Caco-2 (cell line): ENCODE measurements at places on chromosomes 4 and X. TPM values are rescaled to one million over a fixed set of nuclear protein-coding genes. Genes with fewer than 3 reads are reported as not detected.

GRCh38 chrX:65581661-65582339 is 47.2 kb upstream of the LAS1L start:
- no peaks in the 10 kb centered on the region for H3K36me3 ChIP-seq
- H3K4me1 ChIP-seq, result no peaks in the 10 kb centered on the region
- no peak overlapping the region for H3K4me3 ChIP-seq
- peak; percentile 50 for DNase-seq
- no peaks in the 10 kb centered on the region for H3K27me3 ChIP-seq
- H3K27ac ChIP-seq, result no peak overlapping the region

DNA sequence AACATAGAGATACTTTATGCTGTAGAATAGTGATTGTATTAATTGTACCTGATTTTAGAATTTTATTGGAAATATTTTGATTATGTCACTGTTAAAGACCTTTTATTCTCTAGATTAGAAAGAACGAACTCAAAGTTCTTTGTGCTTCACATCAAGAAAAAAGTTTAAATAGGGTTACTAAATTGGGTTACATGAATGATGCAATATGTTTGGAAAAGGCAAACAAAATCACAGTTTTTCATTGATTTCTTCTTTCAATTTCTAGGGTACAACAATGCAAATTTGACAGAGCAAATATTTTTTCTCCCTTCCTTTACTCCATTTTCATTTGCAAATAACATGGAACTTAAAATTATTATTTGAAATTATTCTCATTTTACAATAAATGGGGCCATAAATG is 24.0 kb upstream of the ANKRD50 start:
- no peaks in the 10 kb centered on the region for H3K4me1 ChIP-seq
- H3K27me3 ChIP-seq, result no peaks in the 10 kb centered on the region
- no peak overlapping the region for H3K27ac ChIP-seq
- no peak overlapping the region for H3K4me3 ChIP-seq
- no peak for DNase-seq

GRCh38 chr4:172869621-172870268 is 298.9 kb upstream of the GALNT7 start:
- no peak overlapping the region for H3K4me3 ChIP-seq
- no peaks in the 10 kb centered on the region for H3K4me1 ChIP-seq
- DNase-seq, result no peak
- H3K27ac ChIP-seq, result no peak overlapping the region
- no peaks in the 10 kb centered on the region for H3K36me3 ChIP-seq
- H3K27me3 ChIP-seq, result no peaks in the 10 kb centered on the region

DNA sequence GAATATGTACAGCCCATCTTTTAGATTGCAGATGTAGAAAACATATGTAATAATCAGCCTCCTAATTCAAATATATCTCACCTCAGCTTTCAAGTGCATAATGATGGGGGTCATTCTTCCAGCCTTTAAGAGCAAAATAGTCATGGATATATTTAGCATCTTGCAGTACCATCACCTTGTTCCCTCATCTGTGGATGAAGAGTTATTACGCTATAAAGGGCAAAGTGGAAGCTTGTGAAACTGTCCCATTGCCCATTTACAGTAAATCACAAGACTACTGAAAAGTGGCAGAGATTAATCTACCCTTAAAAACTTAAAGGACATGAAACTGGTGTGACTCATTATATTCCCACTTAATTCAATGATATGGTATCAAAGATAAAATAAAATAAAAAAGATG is 979.7 kb upstream of the HS3ST1 start:
- H3K27ac ChIP-seq, result no peak overlapping the region
- no peak overlapping the region for H3K4me3 ChIP-seq
- H3K27me3 ChIP-seq, result no peaks in the 10 kb centered on the region
- no peaks in the 10 kb centered on the region for H3K36me3 ChIP-seq
- no peaks in the 10 kb centered on the region for H3K4me1 ChIP-seq

The FAM133A gene
- not detected in 2 replicates for total RNA-seq

DNA sequence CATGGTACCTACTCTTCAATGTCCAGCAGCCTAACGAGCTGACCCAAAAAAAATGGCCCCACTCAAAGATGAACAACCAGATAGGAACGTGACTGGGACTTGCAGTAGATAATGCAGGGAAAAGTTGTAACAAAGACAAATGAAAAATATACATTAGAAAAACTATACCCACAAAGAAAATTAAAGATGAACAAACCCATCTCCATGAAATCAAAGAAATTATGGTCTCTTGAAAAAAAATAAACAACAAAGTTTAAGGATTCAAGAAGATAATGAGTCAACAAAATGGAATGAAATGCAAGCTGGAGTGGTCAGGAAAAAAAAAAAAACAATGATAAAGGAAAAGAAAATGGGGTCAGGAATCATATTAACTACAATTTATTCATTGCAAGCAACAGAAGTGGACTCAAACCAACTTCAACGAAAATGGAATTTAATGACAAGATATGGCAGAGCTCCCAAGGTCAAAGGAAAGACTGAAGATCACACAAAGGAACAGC is 309.8 kb upstream of the GALNT7 start:
- H3K27ac ChIP-seq, result no peak overlapping the region
- H3K36me3 ChIP-seq, result no peaks in the 10 kb centered on the region
- H3K27me3 ChIP-seq, result no peaks in the 10 kb centered on the region
- DNase-seq, result no peak
- H3K4me1 ChIP-seq, result no peaks in the 10 kb centered on the region
- H3K4me3 ChIP-seq, result no peak overlapping the region

The ADGRL3 gene
- total RNA-seq, result 1.5 and 1.9 TPM in 2 replicates

GRCh38 chrX:96376266-96376665 is 308.4 kb upstream of the DIAPH2 start:
- H3K27me3 ChIP-seq, result no peaks in the 10 kb centered on the region
- no peaks in the 10 kb centered on the region for H3K36me3 ChIP-seq
- DNase-seq, result no peak
- no peak overlapping the region for H3K4me3 ChIP-seq
- H3K27ac ChIP-seq, result no peak overlapping the region

The BEX3 gene
- 293 and 367 TPM in 2 replicates for total RNA-seq
